ENCODE measurements at places on chromosomes 3 and 15. TPM values are rescaled to one million over a fixed set of nuclear protein-coding genes. Genes with fewer than 3 reads are reported as not detected.
A peak's percentile ranks its signal among the peaks of the same experiment; 100 is the strongest.

P2RY13 gene
- 2.5 TPM for total RNA-seq

- DNase-seq = no peak
These were observed 75.0 kb upstream of the CGNL1 start for GRCh38 chr15:57301307-57301706.

GRCh38 chr3:125125821-125126245, 70.0 kb upstream of the HEG1 start:
- DNase-seq = no peak

DNA sequence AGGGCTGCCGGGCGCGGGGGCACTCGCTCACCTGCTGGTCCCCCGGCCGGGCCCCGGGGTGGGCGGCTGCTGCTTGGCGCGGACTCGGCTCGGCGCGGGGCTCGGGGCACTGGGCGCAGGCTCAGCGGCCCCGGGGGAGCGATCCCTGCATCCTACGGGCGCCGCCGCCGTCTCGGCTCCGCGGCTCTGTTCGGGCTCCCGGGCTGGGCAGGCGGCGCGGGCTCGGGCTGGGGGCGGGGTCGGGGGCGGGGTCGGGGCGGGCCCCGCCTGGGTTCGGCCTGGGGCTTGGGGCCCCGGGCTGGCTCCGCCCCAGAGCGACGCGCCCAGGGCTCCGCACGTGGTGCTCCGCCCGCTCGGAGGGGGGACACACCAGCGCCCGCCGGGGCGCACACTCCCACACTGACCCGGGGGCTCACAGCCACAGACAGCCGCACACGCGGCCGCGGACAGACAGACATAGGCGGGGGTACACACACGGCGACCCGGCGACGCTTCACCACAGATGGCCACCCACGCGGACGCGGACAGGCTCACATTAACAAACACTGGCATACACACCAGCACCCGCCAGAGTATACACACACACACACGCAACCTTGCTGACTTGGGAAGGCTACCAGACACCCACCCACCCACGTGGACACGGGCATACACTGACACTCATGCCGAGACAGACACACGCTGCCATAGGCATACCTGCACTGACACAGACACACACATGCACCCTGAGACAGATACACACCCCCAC, at the start of gene SCN5A:
Gene SCN5A, minus strand, starts transcription at position 188 of the 748 bp plus-strand sequence. CDS start 16,380 bp downstream, outside the sequence.
- no peak for DNase-seq

GNB4 gene
- 23.8 TPM for total RNA-seq

GRCh38 chr3:57386307-57386706, 93.8 kb upstream of the ASB14 start:
- no peak for DNase-seq

ROPN1 gene
- not detected for total RNA-seq

- DNase-seq = no peak
These were observed 44.2 kb upstream of the GATA2 start for GRCh38 chr3:128537091-128537703.

ADGRG7 gene
- not detected for total RNA-seq

DNA sequence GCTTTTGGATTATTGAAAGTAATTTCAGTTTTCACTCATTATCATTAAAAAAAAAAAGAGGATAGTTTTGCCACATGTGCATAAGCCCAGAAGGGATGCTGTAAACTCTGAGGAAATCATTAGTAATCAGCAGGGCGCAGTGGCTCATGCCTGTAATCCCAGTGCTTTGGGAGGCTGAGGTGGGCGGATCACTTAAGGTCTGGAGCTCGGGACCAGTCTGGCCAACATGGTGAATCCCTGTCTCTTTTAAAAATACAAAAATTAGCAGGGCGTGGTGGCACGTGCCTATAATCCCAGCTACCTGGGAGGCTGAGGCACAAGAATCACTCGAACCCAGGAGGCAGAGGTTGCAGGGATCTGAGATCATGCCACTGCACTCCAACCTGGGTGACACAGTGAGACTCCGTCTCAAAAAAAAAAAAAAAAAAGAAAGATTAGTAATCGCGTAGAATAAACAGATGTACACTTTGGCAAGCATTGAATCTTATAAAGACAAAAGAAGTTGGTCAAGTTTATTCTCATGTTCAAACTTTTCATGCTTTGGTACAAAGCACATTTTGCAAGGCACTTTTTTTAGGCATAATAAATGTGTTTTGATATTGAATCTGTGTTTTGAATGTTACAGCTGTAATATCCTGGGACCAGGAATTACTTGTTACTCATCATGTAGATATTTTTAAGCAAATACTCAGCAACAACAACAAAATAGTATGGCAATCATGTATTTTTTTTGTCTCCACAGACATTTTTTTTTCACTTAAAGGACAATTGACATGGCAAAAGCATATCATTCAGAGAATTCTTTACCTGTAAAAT, 93.2 kb upstream of the AGTR1 start:
- no peak for DNase-seq

ERC2 gene
- 1.3 TPM for total RNA-seq

DNA sequence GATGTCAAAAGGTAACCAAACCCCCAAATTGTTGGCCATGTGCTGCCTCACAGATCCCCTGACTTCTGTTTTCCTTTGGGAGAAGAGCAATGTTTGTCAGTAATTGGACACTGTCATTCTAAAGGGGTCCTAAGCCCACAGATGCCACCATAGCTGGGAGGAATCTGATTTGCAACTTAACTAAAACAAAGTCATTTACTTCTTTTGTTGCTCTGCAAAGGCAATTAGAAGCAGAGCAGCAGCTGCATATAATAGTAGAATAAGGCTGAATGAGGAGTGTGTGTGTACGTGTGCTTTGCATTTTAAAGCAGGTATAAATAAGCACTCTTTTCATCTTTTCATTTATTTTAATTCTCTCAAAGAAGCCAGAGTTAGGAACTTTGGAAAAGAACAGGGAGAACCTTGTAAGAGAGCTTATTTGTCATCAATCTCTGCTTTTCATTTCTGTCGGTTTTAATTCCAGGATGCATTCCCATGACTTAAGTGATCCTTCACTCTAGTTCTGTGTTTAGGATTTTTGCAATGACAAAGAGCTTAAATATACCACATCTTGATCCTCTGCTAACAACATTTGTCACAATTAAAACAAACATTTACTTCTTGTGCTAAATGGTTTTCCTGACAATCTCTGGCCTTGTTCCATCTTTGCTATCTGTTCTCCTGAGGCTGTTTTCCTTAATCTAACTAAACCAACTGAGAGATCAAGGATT, 530.2 kb upstream of the CBLB start:
- no peak for DNase-seq

- DNase-seq = no peak
These were observed 153.6 kb downstream of the TNIK start for GRCh38 chr3:171306631-171307030.

DNA sequence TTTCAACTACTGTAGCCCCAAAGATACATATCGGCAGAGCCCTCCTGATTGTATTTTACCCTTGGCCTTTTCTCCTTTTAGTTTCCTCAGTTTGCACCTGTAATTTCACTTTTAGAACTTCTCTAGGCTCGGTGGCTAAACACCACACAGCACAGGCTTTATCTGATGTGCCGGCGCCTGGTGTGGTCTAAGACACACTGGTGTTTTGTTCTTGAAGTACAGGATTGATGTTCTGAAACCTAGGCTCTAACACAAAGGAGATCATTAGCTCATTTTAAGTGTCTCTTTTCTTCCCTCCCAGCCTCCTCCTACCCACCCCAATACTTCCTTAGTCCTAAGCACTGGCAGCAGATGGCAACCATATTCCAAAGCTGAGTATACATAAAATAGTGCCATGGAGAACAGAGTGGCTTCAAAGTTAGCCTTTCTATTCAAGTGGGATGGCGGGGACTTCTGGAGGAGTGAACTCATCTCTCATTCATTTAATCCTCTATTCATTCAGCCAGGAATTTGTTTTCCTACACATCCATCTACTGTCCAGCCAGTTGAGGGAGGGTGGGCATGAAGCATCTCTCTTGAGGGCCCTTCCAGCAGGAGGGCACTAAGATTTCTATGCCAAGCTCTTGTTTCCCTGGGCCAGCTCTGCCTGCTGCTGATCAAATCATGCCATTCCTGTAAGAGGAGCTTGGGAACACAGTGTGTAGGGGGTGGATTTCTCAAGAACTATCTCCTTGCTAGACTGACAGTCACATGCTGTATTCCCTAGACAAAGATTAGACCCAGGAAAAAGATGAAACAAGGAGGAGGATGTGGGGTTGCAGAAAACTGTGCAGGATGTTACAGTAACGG, 71.2 kb downstream of the TIGIT start:
- DNase-seq = no peak

STXBP5L gene
- total RNA-seq = 0.33 TPM

CD200 gene
- total RNA-seq = 20.8 TPM

- DNase-seq = no peak
These were observed 224.9 kb downstream of the MCTP2 start for GRCh38 chr15:94456226-94456625.

GRCh38 chr3:120196333-120196732, 88.7 kb downstream of the GPR156 start:
- DNase-seq = no peak

SPESP1 gene
- 5.1 TPM for total RNA-seq

DNA sequence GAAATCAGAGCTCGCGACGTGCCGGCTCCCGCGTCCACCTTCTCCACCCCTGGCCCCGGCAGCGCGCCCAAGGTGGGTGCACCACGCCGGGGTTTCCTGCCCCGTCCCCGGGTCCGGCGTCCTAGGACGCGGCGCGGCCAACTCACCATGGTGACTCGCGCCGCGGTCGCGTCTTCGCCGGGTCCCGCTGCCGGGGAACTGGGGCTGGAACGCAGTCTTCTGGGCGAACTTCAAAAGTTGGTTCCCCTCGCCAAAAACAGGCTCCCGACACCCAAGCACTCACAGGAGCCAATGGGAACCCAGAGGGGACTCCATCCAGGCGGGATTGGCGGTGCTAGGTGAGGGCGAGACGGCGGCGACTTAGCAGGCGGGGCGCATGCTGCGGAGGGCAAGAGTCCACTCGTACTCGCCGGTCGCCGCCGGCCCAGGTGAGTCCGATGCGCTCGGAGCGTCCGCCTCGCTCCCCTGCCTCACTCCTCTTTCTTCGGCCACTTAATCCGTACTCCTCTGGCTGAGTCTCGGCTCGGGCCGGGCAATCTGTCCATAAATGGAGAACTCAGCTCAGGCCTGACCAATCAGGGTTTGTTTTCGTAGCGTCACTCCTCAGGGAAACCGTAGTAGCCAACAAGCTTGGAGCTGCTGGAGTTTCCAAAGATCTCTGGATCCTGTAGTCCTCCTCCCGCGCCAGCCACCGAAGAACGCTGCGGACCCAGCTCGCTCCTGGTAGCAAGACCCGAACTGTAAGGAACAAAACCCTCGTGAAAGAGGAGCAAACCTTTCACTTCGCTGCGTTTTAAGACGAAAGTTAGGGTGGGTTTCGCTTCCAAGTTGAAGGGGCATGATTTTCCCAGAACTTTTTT, at the start of gene MYO1E:
Gene MYO1E, minus strand, starts transcription at position 520 of the 860 bp plus-strand sequence. Its CDS starts 371 bp downstream, at position 149.
- peak; percentile 83 for DNase-seq

DNA sequence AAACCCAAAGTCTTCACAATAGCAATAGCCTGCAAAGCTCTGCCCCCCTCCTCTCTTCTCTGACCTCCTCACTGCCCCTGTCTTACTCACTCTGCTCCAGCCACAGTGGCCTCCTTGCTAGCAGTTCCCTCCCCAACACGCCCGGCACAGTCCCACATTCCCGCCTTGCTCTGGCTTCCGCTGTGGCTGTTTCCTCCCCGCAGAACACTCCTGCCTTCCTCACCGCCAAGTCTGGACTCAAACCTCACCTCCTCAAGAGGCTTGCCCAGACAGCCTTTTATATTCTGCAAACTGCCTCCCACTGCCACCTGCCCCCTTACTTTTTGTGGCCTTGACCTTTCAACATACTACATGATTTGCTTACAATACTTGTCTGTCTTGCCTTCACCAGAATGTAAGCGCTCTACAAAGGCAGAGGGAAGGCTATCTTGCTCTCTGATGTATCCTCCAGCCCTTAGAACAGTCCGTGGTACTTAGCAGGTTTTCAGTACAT, 406 bp upstream of the MPI start:
- no peak for DNase-seq

ECT2 gene
- 20.1 TPM for total RNA-seq

DNA sequence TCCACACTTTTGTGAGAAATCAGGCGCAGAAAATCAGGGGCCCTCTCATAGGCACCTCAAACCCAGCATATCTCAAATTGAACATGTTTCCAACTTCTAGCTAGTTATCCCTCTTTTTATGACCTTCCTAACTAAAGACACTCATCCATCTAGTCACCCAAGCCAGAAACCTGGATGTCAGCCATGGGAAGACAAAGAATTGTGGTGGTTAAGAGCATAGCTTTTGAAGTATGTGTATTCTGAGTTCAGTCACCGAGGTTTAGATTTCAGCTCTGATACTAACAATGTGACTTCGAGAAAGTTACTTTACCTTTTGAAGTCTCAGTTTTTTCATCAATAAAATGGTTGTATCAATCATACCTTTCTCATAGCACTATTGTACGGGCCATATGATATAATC, 495.5 kb downstream of the NLGN1 start:
- DNase-seq = no peak

- DNase-seq = no peak
These were observed 305.9 kb upstream of the RORA start for GRCh38 chr15:61534986-61535385.

PTX3 gene
- total RNA-seq = 94.1 TPM

GRCh38 chr3:122975163-122975923, 52.2 kb downstream of the SEMA5B start:
- peak; percentile 44 for DNase-seq

MASP1 gene
- 0.33 TPM for total RNA-seq

ZDHHC3 gene
- 69.5 TPM for total RNA-seq

GRCh38 chr3:169694117-169694516, 30.6 kb upstream of the MECOM start:
- no peak for DNase-seq

DNA sequence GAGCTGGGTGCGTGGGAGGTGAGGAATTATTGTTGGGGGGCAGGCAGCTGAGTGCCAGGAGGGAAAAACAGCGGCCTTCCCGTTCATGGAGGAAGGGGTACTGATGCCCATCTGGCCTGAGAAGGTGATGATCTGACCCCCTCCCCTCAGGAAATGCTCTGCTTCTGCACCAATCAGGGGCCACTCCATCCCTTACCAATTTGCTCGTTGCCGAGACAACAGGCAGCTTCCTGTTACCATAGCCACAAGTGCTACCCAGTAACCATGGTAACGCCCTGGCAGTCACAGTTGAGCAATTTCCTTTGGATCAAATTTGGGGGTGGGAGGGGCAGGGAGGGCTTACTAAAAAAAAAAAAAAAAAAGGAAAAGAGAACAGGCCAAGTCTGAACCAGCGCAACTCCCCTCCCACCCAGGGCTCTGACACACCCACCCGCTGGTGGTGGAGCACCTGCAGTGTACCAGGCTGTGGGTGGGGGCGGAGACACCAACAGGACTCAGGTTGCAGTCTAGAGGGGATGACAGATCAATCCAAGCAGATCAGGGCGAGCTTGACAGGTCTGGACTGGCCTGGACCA, 13.7 kb downstream of the CELF6 start:
- DNase-seq = no peak

SLC33A1 gene
- 23.0 TPM for total RNA-seq

HTR3E gene
- not detected for total RNA-seq

GABRR3 gene
- not detected for total RNA-seq

DNA sequence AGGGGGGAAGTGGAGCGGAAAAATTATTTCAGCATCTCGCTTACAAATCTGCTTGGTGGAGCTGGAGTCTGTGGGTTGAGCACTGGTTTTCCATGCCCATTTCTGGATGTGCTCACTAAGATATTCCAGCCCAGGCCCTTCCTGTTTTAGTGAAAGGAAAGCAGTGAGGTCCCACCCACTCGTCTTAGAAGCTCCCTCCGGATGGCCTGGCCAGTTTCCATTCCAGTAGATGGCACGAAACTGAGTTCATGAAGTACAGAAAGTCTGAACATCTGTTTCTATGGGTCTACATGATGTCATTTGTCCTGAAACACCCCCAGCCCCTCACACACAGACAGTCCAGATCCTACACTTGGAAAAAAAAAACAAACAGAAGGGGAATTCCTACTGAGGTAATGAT, 31.9 kb upstream of the THSD4 start:
- DNase-seq = no peak

- DNase-seq = no peak
These were observed 10.5 kb downstream of the SLC6A6 start for GRCh38 chr3:14412831-14413380.
